ENCODE measurements at places on chromosomes 16 and 17.

GRCh38 chr17:74414510-74414909, 17.4 kb upstream of the GPRC5C start:
- DNase-seq = no peak

DNA sequence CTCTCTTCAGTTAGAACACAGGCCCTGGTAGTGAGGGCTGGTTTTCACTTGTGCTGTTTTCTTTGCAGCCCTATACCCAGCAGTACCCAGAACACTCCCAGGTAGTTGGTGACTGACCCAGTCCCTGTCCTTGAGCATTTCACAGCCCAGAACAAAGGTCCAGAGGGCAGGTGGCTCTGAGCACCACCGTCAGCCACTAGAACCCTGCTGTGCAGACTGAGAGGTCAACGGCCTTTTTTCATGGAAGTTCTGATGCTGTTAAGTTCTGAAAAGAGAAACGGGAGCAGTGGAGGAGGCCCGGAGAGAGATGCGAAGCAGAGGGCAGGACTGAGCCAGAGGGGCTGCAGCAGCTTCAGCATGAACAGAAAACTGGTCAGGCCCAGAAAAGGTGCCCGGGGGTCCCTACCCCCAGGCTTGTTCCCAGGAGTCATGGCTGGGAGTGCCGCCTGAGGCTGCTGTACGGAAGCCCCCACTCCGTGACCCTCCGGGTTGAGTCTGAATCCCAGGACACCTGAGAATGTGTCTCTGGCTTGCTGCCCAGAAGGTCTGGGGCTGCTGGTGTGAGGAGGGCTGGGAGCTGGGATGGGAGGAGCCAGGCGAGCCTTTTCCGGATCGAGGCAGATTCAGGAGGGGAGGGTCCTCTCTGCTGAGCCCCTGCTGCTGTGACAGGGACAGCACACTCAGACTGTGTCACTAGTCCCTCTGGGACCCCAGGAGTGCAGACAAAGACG, 8.7 kb downstream of the ZNF276 start:
- no peak for DNase-seq

- DNase-seq = no peak
Observed at GRCh38 chr17:35254107-35254773, 11.4 kb downstream of the SLFN5 start.

GRCh38 chr17:67111327-67111726, 67.0 kb downstream of the CACNG1 start:
- no peak for DNase-seq

DNA sequence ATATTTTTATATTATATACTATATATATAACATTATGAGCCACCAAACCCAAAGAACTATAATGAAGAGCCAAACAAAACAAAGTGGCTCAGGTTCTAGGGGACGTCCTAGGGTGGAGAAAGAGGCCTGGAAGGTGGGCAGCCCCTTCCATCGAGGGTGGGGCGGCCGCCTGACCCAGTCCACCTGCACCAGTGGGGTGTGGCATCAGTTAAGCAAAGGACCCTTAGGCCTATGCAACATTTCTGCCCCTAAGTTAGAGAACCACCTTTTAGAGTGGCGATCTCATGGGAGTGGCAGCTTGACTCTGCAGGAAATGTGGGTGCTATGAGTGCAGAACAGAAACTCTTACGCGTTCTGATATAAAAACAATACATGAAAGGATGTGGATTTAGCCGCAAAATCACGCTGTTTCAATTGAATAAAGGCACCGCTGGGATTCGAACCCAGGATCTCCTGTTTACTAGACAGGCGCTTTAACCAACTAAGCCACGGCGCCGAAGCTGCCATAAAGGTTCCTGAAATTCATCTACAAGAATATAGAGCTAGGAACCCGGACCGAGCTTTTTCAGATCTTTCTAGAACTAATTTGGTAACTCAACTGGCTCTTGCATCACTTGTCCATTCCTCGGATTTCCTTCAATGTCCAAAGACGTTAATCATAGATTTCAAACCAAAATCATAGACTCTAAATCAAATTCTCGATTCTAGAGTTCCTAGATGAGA, 15.6 kb upstream of the AURKB start:
- peak; percentile 51 for DNase-seq

- DNase-seq = no peak
Observed at GRCh38 chr17:301681-302299, 50.8 kb downstream of the RPH3AL start.

GRCh38 chr16:12147681-12148080, 171.1 kb downstream of the SNX29 start:
- DNase-seq = no peak

DNA sequence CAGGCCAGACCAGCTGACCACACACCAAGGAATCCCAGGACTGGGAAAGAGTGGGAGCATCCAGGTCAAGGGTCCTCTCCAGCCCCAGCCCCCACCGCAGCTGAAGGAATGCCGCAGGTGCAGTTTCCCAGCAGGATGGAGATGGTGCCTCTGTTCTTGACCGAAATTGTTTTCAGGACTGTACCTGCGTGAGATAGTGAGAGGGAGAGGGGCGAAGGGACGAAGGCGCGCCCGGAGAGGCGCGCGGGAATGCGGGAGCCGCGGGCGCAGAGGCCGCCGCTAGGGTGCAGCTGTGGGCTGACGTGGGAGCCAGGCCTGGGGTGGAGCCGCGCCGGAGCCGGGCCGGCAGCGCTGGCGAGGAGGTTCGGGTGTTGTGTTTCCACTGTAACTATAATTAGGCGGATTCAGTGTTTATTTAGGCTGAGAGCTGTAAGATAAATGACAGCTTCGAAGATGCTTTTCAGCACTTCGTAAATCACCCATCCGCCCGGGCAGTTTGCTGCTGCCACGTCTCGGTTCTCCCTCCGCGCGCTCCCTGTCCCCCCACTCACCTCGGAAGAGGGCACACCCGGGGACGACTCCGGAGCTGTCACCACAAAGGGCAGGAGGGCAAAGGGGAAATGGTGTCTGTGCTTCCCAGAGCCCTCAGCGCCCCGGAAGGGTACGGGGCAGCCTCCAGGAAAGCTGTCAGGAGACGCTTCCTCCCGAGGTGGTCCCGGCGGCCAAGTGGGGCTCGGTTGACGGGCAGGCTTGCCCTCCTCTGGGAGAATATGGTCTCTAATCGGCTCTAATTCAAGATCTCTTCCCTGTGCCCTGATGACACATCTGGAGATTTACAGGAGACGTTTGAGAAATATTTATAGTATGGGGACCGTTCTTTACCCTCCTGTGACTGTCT, 38.2 kb downstream of the HOXB1 start:
- peak; percentile 66 for DNase-seq

- DNase-seq = no peak
Observed at GRCh38 chr17:60959696-60960095, 282.0 kb downstream of the BCAS3 start.

DNA sequence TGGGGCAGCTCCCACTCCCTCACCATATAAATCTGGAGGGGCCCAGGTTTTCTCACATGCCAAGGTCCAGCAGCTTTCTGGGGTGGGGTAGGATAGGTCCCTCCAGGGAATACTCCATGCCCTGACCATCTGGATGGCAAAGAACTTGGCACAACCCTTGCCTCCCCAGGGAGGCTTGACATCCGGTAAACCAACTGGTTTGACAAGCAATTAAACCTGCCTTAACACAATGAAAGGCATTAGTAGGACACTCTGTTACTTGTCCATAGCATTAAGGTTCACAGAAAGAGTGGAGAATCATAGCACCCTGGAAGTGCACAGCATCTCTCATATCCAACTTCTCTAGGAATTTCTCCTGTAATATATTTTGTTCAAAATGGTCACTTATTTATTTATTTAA, 63.9 kb upstream of the MAF start:
- no peak for DNase-seq

DNA sequence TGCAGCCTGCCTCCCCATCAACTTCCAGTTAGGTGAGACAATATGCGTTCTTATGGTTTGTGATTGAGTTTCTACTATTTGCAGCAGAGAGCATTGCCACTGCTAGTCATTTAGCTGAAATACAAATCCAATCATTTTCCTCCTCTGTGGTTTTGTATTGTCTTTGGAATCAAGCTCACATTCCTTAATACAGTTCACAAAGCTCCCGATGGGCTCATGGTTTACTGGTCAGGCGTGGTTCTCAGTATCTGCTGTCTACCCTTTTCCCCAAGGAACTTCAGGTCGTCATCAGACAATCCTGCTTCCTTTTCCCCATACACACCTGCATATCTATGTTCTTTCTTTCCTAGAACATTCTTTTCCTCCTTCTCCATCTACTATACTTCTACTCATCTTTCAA, 69.6 kb upstream of the GAS7 start:
- no peak for DNase-seq

GRCh38 chr16:3145660-3146059, 10.8 kb downstream of the ZNF213 start:
- DNase-seq = no peak

GRCh38 chr17:2982854-2983253, 80.6 kb downstream of the OR1D5 start:
- DNase-seq = no peak

- DNase-seq = no peak
Observed at GRCh38 chr16:69307091-69307490, 4.1 kb upstream of the VPS4A start.

DNA sequence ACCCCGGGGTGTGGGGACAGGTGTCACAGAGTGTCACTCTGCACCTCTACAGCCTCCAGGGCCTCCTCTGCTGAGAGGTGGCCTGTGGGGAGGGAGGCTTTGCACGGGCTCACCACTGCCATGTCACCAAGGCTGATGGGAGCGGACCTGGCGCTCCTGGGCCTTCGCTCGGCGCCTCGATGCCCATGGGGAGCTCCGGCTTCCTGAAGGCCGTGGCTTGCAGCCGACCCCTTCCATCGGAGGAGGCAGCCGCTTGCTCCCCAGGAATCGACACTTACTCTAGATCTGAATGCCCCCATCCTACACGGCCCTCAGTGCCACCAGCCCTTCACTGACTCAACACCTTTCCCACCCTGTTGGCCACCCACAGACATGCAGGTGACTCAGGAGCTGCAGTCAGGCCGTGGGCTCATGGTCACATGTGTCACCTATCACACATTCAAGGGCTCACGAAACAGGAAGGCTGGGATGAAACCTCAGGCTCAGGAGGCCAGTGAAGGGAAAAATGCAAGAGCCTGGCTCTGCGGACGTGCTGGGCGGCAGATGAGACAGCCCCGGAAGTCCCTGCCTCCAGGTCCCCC, 11.9 kb downstream of the LGALS3BP start:
- DNase-seq = no peak

- no peak for DNase-seq
Observed at GRCh38 chr16:907842-908241, 62.9 kb downstream of the LMF1 start.

DNA sequence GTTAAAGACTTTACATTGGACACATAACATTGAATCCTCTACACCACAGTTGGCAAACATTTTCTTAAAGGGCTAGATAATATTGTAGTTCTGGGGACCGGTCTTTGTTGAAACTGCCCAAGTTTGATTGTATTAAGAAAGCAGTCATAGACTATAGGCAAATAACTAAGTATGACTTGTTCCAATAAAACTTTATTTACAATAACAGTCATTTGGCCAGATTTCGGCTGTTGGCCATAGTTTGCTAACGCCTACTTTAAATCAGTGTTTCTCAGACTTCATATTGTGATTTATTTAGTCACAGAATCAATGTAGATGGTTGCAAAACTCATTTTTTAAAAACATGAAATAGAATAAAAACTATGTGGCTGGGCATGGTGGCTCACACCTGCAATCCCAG, 531.8 kb downstream of the XYLT1 start:
- DNase-seq = no peak

GRCh38 chr17:36850790-36851189, 86.5 kb upstream of the LHX1 start:
- no peak for DNase-seq

- DNase-seq = no peak
Observed at GRCh38 chr16:72380283-72380682, 208.3 kb upstream of the PMFBP1 start.

GRCh38 chr16:81457326-81458133, 12.9 kb downstream of the CMIP start:
- no peak for DNase-seq

- no peak for DNase-seq
Observed at GRCh38 chr17:47675380-47676198, 18.4 kb upstream of the TBKBP1 start.

DNA sequence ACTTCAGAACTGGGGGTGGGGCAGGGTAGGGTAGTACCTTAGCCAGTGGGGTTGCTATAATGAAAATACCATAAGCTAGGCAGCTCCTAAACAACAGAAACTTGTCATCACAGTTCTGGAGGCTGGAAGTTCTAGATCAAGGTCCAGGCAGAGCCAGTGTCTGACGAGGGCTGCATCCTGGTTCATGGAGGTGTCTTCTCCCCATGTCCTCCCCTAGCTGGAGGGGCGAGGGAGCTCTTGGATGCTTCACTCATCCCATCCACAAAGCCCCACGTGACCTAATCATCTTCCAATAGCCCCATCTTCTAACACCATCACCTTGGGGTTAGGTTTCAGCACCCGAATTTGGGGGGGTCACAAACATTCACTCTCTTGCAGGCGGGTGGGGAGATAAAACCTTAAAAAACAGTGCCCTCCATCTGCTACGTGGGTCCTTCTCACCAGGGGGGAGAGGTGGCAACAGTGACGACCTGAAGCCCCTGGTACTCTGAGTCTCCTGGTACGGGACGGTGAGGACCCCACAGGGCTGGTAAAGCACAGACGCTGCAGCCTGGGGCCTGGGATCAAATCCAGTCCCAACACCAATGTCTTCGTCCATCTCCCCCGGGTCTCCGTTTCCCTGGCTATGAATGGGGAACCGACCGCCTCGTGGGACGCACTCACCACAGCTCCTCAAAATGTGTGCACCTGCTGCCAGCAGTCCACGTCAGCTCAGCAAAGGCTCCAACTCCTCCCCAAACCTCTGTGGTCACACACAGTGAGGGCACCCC, 22.8 kb downstream of the RAB40B start:
- DNase-seq = no peak

DNA sequence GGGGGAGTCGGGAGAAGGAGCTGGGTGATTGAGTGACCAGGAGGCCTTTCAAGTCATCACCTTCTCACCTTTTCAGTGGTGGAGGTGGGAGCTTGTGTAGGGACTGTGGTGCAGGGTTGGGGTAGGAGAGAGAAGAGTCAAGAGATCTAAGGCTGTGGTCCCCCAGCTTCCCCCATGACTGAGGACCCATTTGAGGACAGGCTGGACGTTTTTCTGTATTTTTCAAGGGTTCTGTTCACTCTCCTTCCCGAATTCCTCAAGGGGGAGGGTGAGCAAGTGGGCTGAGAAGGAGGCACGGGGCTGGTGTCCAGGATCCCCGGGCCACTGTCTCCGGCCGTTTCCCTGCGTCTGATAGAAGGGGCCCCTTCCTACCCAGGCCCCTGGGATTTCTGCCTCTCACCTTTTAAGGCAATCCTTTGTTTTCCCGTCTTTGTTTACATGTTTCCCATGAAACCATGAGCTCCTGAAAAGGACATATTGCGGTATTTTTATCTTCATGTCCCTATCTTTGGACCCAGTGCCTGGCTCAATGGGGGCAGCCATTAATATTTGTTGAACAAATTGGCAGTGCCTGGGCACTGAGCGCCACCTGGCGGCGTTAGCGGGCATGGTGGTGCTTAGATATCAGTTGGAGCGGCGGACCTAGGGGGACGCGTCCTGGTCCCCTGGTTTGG, 9.2 kb upstream of the CD300A start:
- peak; percentile 73 for DNase-seq

GRCh38 chr16:24508614-24509013, 30.8 kb upstream of the RBBP6 start:
- no peak for DNase-seq

Data from activated CD4-positive, alpha-beta T cell treated with anti-CD3 and anti-CD28 coated beads for 4 hours (primary cell).